ENCODE measurements at places on chromosomes 6 and 20.
A peak's percentile ranks its signal among the peaks of the same experiment; 100 is the strongest.

DNA sequence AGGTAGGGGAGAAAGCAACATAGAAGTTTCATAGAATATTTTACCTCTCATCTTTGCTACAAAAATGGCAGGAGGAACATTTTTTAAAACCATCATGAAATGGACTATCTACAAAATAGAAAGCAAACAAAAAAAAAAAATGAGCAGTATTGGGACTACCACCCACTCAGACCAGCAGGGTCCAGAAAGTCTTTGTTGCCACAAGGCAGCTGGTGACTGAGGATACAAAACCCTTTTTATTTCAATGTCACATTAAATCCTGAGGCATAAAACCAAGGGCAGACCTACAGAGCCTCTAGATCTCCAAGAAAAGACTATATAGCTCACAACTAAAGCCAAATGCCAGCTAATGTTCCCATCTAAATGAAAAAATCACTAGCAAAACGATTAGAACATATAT lies 282.2 kb downstream of the PTPRK start:
- DNase-seq = no peak

GRCh38 chr6:818196-818595 lies 125.3 kb upstream of the EXOC2 start:
- no peak for DNase-seq

- DNase-seq = no peak
Measured at GRCh38 chr6:2763876-2764540, 1.2 kb upstream of the WRNIP1 start.

DNA sequence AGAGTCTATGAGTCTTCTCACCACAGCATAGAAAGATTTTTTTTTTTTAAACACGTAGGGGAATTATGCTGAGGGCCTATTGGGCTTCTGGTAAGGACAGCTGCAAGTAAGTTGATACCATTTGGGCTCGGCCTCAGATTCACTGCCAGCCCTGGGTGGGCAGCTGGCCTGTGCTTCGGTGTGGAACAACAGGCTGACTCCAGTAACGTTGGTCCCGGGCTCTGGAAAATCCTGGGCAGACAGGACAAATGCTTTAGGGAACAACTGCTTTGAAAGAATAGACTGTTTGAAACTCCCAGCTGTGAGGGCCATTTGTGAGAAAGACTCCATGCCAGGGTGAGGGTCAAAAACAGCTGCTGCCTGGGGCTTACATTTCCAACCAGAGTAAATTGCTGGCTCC lies 366.5 kb downstream of the QKI start:
- DNase-seq = no peak

DNA sequence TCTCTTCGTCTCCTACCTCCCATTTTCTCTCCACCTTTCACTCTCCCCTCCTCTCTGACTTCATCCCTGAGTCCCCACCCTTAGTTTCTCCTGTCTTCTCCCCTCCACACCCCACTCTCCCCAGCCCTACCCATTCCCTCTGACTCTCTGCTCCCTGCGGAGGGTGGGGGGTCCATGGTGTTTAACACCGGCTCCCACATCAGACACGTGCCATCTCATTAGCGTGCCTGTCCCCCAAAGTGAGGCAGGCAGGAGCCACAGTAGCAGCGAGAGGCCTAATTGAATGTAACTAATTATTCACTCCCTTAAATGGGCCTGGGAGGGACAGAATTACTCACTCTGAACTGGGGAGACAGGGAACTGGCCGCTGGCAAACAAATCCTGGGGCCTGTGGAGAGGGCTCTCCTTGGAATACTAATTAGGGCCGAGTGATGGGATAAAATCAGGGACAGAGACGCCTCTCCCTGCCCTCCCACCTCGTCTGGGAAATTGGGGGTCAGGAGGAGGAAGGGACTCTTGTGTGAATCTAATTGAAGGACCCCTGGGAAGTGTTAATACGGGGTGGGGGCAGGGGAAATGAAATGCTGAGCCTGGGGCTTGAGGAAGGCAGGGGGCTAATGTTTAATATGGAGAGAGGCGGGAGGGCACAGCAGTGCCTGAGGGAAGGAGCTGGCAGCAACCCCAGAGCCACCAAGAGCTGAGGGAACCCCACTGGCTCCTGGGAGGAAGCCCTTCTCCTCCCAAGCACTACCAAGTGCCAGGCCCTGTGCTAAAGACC lies 17.9 kb downstream of the CD40 start:
- DNase-seq = no peak

DNA sequence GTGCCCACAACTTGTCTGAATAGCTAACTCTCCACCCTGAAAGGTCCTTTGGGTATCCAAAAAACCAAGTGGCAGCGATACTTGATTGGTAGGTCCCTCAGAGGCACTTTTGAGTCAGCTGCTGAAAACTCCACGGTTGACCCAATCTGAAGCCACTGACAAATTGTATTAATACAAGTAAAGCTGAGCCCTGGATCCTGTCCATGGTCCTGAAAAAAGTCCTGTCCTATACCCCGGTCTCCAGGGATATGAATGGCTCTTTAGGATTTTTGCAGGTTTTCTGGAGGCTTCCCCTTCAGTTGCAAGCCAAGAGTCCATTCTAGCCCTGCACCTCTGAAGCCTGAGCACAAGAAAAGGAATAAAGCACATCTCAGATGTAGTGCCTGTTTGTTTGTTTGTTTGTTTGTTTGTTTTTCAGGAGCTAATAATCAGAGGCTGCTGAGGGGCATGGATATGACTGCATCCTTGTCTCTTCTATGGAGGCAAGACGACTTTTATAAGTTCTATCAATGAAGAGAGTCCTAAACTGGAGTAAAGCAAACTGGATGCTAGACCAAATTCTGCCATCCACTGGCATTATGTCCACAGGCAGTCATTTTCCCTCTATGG lies 1.7 kb upstream of the SLC12A5 start:
- peak; percentile 27 for DNase-seq

GRCh38 chr6:2549834-2550233 lies 200.9 kb downstream of the MYLK4 start:
- DNase-seq = no peak

GRCh38 chr20:62774762-62775161 lies 21.5 kb upstream of the MRGBP start:
- DNase-seq = no peak

- DNase-seq = no peak
Measured at GRCh38 chr6:2562721-2563451, 187.8 kb downstream of the MYLK4 start.

DNA sequence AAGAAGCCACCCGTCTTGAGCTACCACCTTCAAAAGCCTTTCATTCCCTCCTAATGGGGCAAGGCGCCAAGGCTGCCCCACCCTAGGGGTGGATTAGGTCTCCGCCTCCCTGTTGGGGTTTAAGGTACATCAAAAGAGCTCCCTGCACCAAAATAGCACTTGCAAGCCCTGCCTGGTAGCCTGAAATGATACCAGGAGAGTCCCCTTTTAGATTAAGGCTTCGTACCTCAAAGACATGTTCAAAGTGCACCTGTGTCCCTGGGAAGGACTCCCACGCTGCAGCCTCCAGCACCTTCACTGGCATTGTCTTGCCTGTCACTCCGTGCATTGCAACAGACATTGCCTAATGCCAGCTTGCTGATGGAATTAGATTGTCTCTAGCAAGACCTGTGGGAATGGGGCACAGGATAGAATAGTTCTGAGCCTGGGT lies 15.7 kb upstream of the CDKN1A start:
- DNase-seq = no peak

- DNase-seq = no peak
Measured at GRCh38 chr20:63182425-63182824, 33.5 kb downstream of the YTHDF1 start.

DNA sequence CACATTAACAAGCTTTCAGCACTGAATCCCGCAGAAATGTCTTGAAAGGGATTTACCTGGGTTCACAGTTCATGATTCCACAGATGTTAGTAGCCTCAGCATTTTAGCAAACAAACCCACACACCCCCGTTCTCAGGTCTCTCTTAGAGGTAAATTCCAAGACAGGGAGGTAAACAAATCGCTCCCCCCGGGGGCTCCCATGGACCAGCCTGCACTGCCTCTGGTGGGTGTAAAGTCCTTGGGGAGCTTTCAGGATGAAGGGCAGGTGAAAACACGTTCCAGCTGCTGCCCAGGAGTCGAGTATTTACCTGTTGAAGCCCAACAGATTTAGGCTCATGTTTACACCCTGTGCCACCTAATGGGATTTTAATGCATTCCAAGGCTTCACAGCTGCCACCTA lies 187.0 kb upstream of the FOXQ1 start:
- no peak for DNase-seq

GRCh38 chr6:64672131-64672530 lies 1034.9 kb downstream of the EYS start:
- DNase-seq = no peak

GRCh38 chr6:33112148-33112547 lies 36.4 kb downstream of the HLA-DPB1 start:
- DNase-seq = no peak

DNA sequence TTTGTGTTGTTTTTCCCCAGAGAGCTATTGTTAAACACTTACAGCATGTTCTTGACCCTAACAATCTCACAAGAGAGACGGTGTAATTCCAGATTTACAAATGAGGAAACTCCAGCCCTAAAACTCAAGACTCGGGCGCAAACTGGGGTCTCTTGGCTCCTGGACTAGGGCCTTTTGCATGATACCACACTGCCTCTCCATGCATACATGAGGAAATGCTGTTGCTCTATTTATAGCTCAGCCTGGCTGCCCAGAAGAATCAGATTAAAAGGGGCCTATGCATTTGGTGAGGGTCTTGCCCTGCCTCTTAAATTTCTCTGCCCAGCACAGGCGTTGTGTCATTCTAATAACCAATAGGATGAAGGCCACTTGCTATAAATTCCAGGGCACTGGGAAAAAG lies 30.5 kb upstream of the SNRPB2 start:
- DNase-seq = no peak

GRCh38 chr20:56017560-56017959 lies 12.2 kb upstream of the CBLN4 start:
- no peak for DNase-seq

DNA sequence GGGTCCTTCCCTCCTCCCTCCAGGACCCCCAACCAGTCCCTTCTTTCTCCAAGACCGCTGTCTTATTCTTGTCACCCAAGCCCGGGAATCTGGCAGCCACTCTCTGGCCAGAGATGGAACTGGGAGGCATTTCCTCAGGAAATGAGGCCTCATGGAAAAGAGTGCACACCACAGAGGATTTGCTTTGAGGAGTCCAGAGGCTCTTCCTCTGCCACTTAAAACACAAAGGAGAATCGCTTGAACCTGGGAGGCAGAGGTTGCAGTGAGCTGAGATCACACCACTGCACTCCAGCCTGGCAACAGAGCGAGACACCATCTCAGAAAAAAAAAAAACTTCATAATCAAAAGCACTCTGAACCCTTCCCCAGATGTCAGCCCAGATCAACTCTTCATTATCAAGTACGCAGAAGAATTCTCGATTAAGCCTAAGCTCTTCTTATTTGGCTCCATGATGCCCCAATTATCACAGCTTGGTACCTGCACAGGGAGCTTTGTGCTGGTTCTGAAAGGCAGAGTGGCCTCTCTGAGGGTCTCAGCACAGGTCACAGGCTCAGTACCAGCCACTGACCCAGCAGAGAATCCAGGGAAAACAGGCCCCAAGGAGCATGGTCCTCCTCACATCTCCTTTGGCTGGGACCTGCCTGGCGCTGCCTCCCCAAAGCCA lies 82.9 kb upstream of the MAFB start:
- DNase-seq = no peak

- DNase-seq = no peak
Measured at GRCh38 chr6:63418741-63419140, 99.0 kb upstream of the LGSN start.

GRCh38 chr6:14735956-14736486 lies 509.8 kb upstream of the JARID2 start:
- no peak for DNase-seq

DNA sequence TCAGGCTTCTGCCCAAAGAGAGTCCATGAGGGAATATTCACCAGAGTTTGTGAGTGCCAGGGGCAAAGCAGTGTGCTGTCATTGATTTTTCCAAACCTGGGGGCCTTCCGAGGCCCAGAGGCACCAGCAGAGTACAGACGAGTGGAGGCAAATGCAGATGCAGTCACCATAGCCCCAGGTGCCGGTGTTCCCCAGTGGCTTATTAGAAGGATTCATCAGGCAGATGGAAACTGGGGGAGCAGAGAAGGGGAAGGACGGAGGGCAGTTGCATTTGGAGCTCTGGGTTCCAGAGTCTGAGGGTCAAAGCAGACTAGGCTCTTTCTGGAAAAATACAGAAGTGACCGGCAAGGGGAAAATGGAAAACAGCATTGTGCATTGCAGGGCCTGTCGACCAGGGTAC lies 184.2 kb downstream of the ANKRD60 start:
- no peak for DNase-seq

- DNase-seq = no peak
Measured at GRCh38 chr20:8583566-8584043, 451.5 kb downstream of the PLCB1 start.

GRCh38 chr6:30690403-30691207 lies at the start of gene NRM:
Gene NRM, minus strand, starts transcription at chr6:30690984. Its CDS starts 10 bp downstream, at chr6:30690974.
- no peak for DNase-seq

DNA sequence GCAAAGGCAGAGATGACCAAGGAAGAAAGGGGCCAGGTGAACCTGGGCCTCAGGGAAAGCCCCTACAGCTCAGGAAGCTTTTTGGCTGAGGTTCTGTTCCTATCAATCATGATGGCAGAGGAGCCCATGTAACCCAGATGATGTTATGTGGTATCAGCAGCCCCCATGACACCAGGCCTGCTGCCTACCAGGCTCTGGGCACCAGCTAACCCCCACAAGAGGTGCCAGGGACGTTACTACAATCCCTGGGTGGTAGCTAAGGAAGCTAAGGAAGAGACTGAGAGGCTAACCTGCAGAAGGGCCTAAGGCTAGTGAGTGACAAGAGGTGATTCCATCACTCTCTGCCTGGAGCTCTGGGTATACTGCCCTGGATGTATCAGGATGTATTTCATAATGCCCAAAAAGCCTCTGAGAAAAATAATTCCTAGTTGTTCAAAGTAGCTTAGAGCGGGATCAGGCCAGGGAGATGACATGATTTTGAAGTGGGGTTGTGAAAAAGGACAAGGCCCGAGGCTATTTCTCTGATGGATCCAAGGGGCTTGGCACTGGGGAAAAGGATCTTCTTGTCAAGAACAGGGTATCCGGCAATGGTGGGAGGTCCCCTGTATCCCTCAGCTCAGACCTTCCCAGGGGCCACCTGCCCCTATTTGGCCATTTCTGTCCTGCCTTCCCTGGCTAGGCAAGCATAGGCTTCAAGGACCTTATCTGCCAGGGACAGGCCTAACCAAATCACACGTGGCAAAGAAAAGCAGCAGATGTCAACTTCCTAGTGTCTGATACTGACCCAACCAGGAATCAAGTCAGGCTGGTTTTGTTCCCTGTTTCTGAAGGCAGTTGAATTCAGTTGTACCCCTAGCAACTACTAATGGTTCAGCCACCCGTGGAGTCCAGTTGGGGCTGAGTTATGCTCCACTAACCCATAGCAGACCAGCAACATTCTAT lies 41.3 kb downstream of the PANK2 start:
- DNase-seq = no peak

Data from AG04450 (cell line).